ENCODE measurements at places on chromosomes 7 and 10. TPM values are rescaled to one million over a fixed set of nuclear protein-coding genes. Genes with fewer than 3 reads are reported as not detected.

- no peak for DNase-seq
- no peaks in the 10 kb centered on the region for H3K36me3 ChIP-seq
- H3K4me3 ChIP-seq: no peak overlapping the region
- H3K4me1 ChIP-seq: peaks cover 8% of the 10 kb centered on the region
- H3K27ac ChIP-seq: no peak overlapping the region
- H3K27me3 ChIP-seq: no peaks in the 10 kb centered on the region
Measured at GRCh38 chr7:119175911-119176627, 951.6 kb downstream of the ANKRD7 start.

Gene GNAT3
- 0.70 TPM for total RNA-seq

DNA sequence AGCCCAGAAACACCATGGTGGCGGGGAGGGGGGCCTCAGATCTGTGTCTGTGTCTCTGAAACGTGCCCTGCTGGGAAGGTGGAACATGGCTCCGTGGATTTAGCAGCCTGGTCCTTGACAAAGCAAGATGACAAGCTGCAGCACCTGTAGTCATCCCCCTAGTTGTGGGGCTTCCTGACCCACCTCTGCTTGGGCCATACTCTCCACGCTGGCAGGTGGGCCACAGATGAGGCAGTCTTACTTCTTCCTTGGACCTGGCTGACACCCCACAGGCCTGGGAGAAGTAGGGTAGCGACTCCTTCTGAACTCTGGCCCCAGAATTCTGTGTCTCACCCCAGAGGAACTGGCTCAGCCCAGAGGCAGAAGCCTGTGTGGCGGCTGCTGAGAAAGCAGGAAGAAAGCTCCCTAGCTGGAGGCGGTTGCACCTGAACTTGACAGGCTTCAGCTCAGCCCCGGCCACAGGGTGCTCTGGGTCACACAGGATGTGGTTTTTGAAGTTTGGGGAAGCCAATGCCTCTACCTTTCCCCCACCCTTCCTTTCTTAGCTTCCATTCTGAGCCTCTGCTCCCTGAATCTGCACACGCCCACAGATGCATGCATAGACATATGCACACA is 113.9 kb downstream of the ABLIM1 start:
- no peak for DNase-seq
- peaks cover 10% of the 10 kb centered on the region for H3K4me1 ChIP-seq
- peak overlapping the region; percentile 15 for H3K4me3 ChIP-seq
- no peaks in the 10 kb centered on the region for H3K27me3 ChIP-seq

- no peak for DNase-seq
- H3K27me3 ChIP-seq: no peaks in the 10 kb centered on the region
- no peak overlapping the region for H3K27ac ChIP-seq
- no peak overlapping the region for H3K4me3 ChIP-seq
- H3K4me1 ChIP-seq: peaks cover 4% of the 10 kb centered on the region
Measured at GRCh38 chr7:27933671-27934565, 194.0 kb downstream of the TAX1BP1 start.

Gene STEAP2
- total RNA-seq: 3.3 TPM

Gene HOXA7
- total RNA-seq: 3.2 TPM

DNA sequence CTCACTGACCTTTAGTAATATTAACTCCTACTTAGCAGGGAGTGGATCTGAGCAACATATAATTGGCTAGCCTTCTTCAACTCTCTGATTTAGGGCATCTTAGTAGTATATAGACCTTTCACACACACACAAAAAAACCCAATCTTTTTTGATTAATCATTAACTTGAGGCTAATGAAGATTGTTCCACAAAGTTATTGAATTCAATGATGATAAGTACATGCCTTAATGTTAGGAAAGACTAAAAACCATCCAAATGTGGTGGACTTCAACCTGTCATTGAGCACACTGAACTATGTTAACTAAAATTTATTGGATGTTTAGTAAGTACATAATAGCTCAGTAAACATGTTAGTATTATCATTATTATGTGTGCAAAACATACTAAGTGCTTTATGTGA is 179.4 kb upstream of the SLC25A13 start:
- H3K27me3 ChIP-seq: no peaks in the 10 kb centered on the region
- H3K4me1 ChIP-seq: peaks cover 12% of the 10 kb centered on the region
- no peak for DNase-seq
- no peaks in the 10 kb centered on the region for H3K36me3 ChIP-seq

- no peak overlapping the region for H3K27ac ChIP-seq
- DNase-seq: no peak
- peaks cover 9% of the 10 kb centered on the region for H3K4me1 ChIP-seq
- no peaks in the 10 kb centered on the region for H3K36me3 ChIP-seq
- no peak overlapping the region for H3K4me3 ChIP-seq
- H3K27me3 ChIP-seq: no peaks in the 10 kb centered on the region
Measured at GRCh38 chr7:108284349-108285002, 154.3 kb upstream of the LAMB4 start.

- H3K27ac ChIP-seq: no peak overlapping the region
- DNase-seq: no peak
- H3K4me3 ChIP-seq: no peak overlapping the region
- peaks cover 3% of the 10 kb centered on the region for H3K4me1 ChIP-seq
- H3K36me3 ChIP-seq: no peaks in the 10 kb centered on the region
Measured at GRCh38 chr10:4586776-4587175, 239.2 kb upstream of the AKR1E2 start.

DNA sequence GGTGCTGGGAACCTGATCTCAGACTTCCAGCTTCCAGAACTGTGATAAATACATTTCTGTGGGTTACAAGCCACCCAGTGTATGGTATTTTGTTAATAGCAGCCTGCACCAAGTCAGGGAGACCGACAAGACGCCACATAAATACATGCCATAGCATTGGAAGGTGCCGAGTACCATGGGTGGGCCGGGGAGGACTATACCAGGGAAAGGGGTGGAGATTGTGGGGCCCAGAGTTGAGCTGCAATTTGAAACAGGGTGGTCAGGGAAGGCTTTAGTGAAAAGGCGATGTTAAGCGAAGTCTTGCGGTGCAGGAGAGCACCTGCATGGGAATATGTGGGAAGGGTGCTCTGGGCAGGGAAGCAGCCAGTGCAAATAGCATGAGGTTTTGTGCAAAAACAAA is 88.9 kb upstream of the LRRC4 start:
- H3K4me3 ChIP-seq: no peak overlapping the region
- H3K4me1 ChIP-seq: peaks cover 12% of the 10 kb centered on the region

Gene CDK14
- total RNA-seq: 38.1 TPM

GRCh38 chr10:22554461-22555182 is 159.8 kb downstream of the PIP4K2A start:
- peaks cover 4% of the 10 kb centered on the region for H3K36me3 ChIP-seq
- peak overlapping the region; percentile 83 for H3K4me3 ChIP-seq

- H3K4me1 ChIP-seq: no peaks in the 10 kb centered on the region
- H3K4me3 ChIP-seq: no peak overlapping the region
- H3K36me3 ChIP-seq: peaks cover 11% of the 10 kb centered on the region
- DNase-seq: no peak
Measured at GRCh38 chr7:92489634-92490033, 11.9 kb upstream of the ERVW-1 start.

GRCh38 chr7:91397096-91397495 is 132.9 kb downstream of the FZD1 start:
- H3K27me3 ChIP-seq: no peaks in the 10 kb centered on the region
- H3K4me3 ChIP-seq: no peak overlapping the region
- H3K4me1 ChIP-seq: no peaks in the 10 kb centered on the region
- no peaks in the 10 kb centered on the region for H3K36me3 ChIP-seq
- no peak for DNase-seq

GRCh38 chr7:41375582-41375981 is 327.3 kb downstream of the INHBA start:
- no peaks in the 10 kb centered on the region for H3K27me3 ChIP-seq
- DNase-seq: no peak
- no peaks in the 10 kb centered on the region for H3K4me1 ChIP-seq
- H3K4me3 ChIP-seq: no peak overlapping the region

DNA sequence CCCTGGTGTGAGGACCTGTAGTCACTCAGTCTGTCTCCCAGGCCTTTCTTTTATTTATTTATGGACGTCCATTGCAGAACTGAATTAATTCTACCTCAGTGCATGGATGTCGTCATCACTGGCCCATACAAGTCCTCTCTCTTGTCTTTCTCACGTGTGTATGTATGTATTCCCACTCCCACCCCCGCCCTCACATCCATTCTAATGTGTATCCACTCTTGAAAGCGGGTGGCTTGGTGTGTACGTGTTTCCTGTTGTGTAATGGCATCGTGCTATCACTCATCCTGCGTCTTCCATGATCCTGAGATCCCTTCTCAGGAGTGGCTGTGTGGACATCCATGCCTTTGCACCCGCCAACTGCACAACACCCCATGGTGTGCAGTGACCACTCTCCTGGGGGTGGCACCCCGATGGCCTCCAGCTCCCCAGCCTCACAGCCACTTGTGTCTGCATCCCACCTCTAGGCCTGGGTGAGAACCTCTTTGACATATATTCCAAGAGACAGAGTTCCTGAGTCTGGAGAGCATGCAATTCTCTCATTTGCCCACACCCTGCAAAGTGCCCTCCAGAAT is 3.0 kb upstream of the AOC1 start:
- H3K4me3 ChIP-seq: no peak overlapping the region
- H3K4me1 ChIP-seq: no peaks in the 10 kb centered on the region
- no peak overlapping the region for H3K27ac ChIP-seq

DNA sequence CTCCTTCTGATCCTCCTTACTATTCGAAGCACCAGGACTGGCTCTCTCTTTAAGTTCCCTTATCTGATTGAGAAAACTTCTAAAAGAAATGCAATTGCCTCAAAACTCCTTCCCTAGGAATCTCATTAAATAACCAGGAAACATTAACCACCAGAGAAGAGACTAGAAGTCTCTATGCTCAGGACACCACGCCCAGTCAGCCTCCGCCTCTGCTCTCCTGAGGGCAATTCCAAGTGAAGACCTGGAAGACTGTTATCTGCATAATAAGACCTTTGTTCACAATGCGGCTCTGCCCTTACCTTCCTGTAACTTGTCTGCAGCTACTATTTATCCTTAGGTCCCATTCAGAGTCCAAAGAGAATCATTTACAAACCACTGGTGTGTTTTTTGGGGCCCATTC is 78.8 kb downstream of the ELMO1 start:
- H3K4me3 ChIP-seq: no peak overlapping the region
- no peak for DNase-seq
- H3K36me3 ChIP-seq: no peaks in the 10 kb centered on the region
- peaks cover 8% of the 10 kb centered on the region for H3K4me1 ChIP-seq
- peaks cover 6% of the 10 kb centered on the region for H3K27me3 ChIP-seq

Gene RAB19
- total RNA-seq: 3.3 TPM

Gene PIK3CG
- not detected for total RNA-seq

Gene SLC29A4
- total RNA-seq: 79.6 TPM

Gene OR9A2
- not detected for total RNA-seq

GRCh38 chr7:130867039-130867438 is 133.0 kb upstream of the KLF14 start:
- H3K27ac ChIP-seq: no peak overlapping the region
- H3K4me3 ChIP-seq: no peak overlapping the region
- no peaks in the 10 kb centered on the region for H3K36me3 ChIP-seq
- DNase-seq: no peak

Gene PPP1R3A
- total RNA-seq: not detected

DNA sequence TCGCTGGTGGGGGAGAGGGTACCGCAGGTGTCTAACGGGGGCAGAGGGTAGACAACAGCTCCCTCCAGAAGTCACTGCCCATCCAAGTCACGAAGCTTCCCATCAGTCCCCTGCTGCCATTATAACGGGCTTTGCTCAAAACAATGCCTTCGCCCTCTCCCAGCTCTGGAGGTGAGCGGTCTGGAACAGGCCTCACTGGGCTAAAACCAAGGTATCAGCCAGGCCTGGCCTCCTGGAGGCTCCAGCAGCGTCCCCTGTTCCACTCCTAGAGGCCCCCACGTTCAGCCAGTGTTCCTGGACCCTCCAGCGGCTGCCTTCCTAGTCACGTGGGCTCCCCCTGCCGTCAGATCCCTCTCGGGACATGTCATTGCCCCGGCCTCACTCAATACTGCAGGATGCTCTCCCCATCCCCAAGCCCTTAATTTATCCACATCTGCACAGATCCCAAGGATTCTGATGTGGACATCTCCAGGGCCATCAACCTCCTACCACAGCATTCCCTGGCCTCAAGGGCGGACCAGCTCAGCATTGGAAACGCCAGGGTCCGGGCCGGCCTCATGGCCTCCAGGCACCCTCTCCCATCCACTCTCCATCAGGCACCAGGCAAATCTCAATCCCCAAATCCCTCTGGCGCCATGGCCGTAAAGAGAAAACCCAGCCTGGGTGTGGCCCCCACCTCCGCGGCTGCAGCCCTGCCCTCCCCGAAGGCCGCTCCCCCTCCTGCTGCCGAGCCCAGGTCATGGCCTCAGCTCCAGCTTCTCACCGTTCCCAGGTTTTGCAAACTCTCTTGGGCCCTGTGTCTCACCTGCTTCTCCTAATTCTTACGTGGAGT is 104.1 kb upstream of the FAM20C start:
- H3K36me3 ChIP-seq: no peaks in the 10 kb centered on the region
- H3K27ac ChIP-seq: no peak overlapping the region
- no peak overlapping the region for H3K4me3 ChIP-seq
- peaks cover 16% of the 10 kb centered on the region for H3K27me3 ChIP-seq

- H3K4me1 ChIP-seq: peaks cover 42% of the 10 kb centered on the region
- H3K36me3 ChIP-seq: no peaks in the 10 kb centered on the region
- H3K27me3 ChIP-seq: no peaks in the 10 kb centered on the region
- H3K27ac ChIP-seq: peak overlapping the region; percentile 80
- H3K4me3 ChIP-seq: peak overlapping the region; percentile 35
Measured at GRCh38 chr7:127819975-127820731, 168.2 kb downstream of the SND1 start.

Gene CYP3A5
- 53.0 TPM for total RNA-seq

- no peak overlapping the region for H3K27ac ChIP-seq
- H3K4me3 ChIP-seq: no peak overlapping the region
- H3K4me1 ChIP-seq: peaks cover 22% of the 10 kb centered on the region
- DNase-seq: no peak
- no peaks in the 10 kb centered on the region for H3K27me3 ChIP-seq
- H3K36me3 ChIP-seq: peaks cover 51% of the 10 kb centered on the region
Measured at GRCh38 chr10:113158183-113158582, 208.1 kb downstream of the TCF7L2 start.

Gene MPP7
- 11.8 TPM for total RNA-seq

Measured in type B pancreatic cell (in vitro differentiated cells).